ENCODE measurements at places on chromosomes 12 and 14.

DNA sequence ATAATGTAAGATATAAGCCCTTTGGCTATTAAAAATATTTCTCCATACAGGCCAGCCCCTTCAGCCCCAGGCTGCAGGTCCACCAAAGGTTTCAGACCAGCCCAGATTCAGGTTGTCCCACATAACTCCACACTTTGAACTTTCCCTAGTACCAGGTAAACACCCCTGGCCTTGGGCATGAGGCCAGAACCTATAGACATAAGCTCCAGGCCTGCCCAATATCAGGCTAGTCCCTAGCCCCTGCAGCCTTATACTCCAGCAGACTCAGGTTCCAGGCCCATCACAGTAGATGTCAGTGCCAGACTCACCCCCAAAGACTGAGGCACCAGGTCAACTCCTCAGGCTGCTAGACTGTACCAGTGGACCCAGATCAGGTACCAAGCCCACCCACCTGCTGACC, 178.5 kb upstream of the DAAM1 start:
- DNase-seq, result no peak

- no peak for DNase-seq
Observed at GRCh38 chr12:45348311-45348710, 132.4 kb downstream of the ANO6 start.

DNA sequence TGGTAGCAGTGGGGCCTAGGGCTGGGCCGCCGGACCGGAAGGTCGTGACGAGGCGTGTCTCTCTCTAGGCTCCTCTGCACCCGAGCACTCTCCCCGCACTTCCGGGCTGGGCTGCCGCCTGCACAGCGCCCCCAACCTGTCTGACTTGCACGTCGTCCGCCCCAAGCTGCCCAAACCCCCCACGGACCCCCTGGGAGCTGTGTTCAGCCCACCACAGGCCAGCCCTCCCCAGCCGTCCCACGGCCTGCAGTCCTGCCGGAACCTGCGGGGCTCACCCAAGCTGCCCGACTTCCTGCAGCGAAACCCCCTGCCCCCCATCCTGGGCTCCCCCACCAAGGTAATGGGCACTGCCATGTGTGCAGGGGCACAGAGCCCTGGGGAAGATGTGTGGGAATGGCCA, 13.3 kb upstream of the PUS1 start:
- DNase-seq, result no peak

DNA sequence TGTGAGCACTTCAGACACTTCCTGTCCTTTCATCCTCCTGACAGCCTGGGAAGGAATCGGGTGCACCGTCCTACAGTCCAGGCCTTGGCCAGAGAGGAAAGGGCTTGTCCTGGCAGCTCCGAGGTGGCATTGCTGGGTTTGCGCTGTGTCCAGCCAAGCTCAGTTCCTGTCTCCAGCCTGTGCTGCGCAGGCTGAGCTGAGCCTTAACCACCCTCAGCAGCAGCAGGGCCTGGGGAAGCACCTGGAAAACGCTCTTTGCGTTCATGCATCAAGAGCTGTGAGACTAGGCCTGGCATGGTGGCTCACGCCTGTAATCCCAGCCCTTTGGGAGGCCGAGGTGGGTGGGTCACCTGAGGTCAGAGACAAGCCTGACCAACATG, 33.7 kb upstream of the EML1 start:
- DNase-seq, result no peak

- no peak for DNase-seq
Observed at GRCh38 chr14:23750357-23750756, 114.2 kb downstream of the DHRS2 start.

DNA sequence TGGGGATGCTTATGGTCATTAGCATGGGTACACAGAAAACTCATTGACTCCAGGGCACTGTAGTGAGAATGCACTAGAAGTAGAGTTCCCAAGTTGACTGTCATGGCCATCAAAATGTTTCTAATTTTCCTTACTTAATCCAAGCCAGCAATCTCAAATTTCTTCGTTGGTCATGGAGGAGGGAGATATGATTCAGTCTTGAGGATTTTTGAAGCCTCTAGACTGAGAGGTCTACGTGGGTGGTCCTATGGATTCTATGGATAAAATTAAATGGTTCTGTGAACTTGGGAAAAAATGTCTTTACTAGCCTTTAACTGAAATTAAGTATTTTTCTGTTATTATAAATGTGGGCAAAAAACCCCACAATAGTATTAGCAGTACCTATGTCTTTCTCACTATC, 508.5 kb downstream of the FUT8 start:
- no peak for DNase-seq
